ENCODE measurements at places on chromosomes 6 and 20.

DNA sequence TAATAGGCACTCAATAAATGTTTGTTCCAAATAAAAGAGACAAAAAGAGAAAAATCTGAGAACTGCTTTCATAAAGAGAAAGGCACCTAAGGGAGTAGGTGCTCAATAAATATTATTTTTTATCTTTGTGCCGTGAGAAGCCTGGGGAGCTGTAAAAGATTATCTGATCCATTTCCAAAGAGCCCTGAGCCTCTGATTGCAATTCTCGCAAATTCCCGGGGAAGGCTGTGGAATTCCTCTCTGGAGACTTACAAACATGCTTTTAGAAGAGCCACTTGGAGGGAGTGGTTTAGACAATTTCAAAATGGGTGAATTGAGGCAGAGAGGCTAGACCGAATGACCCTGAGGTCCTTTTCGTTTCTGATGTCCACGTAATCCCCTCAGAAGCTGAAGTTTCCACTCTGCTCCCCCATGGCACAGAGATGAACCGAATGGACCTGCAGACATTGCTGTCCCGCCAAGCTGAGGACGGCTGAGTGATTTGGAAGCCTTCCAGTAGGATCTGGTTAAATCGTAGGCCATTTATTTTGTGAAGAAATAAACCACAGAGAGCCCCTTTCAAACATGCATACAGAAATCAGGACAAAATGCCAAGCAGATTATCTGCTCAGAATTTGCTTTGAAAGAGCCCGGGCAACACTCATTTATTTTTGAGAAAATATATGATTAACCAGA lies 77.8 kb downstream of the PKHD1 start:
- no peak for DNase-seq

- no peak for DNase-seq
These were observed 42.2 kb downstream of the DTNBP1 start for GRCh38 chr6:15620611-15621010.

DNA sequence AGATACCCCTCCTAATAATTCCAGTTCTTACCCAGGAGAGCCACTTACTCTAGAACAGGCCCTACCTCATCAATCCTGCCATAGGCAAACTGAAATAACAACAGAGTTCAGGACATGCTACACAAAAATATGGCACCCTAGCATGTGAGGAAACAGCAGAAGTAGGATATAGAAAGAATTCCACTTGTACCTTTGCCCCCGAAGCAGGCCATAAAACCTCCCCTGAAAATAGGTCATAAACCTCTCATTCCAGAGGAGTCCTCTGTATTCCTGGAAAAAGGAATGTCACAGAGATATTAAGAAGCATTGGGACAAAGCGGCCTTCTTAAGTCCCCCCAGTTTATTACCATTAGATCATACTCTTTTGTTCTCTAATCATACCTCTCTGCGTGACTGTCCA lies 504.3 kb upstream of the MARCKS start:
- DNase-seq, result no peak

GRCh38 chr20:2139250-2139649 lies 37.6 kb downstream of the STK35 start:
- DNase-seq, result no peak

- no peak for DNase-seq
These were observed 988 bp downstream of the ECHDC1 start for GRCh38 chr6:127342296-127342945.

DNA sequence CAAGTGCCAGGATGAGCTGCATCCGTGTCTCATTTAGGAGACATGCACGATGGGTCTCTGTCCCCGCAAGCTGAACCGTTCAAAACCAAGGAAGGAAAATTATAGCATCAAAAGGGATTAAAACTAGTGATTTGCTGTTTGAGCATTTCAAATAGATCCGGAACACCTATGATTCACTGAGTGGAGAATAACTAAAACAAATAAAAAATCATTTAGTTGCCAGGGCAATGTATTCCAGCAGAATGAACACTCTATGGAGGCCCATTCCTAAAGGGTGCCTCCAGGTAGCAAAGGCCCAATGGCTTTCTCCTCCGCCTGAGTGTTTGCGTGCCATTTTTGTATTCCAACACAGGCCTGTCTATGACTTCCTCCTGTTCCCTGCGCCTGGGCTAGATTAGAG lies 354.8 kb downstream of the ZFAND3 start:
- no peak for DNase-seq

- no peak for DNase-seq
These were observed 102.2 kb upstream of the CCDC28A start for GRCh38 chr6:138671351-138671750.

- no peak for DNase-seq
These were observed 83.8 kb upstream of the FOXQ1 start for GRCh38 chr6:1227935-1228753.

DNA sequence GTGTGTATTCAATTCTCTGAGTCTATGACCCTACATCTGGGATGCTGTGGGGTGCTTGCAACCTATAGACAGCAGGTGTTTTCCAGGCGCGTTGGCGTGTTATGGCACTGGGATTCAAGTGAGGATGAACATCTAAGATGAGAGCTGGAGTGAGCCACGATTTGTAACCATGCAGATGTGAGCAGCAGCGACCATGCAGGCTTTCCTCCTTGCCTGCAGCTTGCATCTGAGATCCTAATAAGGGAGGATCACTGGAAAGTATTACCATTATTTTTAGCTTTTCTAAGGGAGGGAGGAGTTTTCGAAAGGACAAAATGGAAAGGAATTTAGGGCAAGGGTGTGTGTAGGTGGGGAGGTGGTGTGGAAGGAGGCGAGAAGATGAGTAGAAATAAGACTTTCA lies 216.7 kb downstream of the ATXN1 start:
- DNase-seq, result no peak

GRCh38 chr6:6771224-6771945 lies 182.9 kb downstream of the LY86 start:
- DNase-seq, result no peak

Data from H1 (cell line).